ENCODE measurements at places on chromosomes 3 and 15.

DNA sequence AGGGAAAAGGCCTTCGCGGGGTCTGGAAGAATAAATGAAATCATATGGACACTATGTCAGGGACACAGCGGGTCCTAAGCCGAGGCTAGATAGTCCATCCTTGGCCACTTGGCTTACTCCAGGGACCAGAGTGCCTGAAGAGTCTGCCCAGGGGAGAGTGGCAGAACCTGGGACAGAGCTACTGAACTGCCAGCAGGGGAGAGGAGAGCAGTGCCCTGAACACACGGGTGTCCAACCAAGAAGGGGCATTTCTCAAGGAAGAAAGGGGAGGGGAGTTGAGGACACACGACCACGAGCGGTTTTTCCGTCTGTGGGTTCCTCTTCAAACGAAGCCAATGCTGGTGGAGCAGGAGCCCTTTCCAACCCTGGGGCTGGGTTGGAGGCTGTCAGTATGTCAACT lies 1.0 kb downstream of the ACAN start:
- no peak for DNase-seq

GRCh38 chr3:50551054-50551659 lies 16.4 kb downstream of the C3orf18 start:
- no peak for DNase-seq

DNA sequence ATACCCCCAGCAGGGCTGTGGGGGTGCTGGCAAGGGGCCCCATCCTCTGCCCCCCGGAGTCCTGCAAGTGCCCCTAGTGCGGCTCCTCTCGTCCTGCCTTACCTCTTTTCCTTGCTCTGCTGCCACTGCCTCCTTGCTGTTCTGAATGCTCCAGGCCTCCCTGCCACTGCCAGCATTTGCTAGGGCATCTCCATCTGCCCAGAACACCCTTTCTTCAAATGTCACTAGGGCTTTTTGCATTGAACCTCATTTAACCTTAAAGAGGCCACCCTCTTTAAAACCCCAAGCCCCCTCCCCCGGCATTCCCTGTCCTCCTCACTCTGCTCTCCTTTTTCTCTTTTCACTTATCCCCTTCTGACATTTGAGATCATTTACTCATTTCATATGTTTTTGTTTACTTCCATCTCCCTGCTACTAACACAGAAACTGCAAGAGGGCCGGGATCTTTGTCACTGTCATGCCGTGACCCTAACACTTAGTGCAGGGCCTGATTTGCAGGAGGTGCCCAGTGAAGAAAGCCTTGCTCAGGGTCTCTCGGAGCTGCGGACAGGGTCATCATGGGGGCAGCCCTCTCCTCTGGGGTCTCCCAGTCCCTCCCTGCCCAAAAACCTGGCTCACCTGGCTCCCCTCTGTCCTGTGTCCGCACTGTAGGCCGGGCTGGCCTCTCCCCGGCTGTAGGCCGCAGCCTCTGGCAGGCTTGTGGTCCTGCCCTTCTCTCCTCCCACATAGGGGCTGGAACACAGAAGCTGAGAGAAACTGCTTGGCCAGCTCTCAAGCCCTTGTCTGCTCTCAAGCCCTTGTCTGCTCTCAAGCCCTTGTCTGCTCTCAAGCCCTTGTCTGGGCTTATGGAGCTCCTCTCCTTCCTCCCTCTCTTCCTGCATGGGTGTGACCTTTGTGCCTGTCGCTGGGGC lies at the start of gene ACOX2:
TSS of gene ACOX2 (minus strand) at position 690 of the 911 bp plus-strand sequence. CDS start 2,084 bp downstream, outside the sequence.
- DNase-seq: no peak

- no peak for DNase-seq
These were observed 533.5 kb upstream of the ZNF385D start for GRCh38 chr3:22284559-22284958.

DNA sequence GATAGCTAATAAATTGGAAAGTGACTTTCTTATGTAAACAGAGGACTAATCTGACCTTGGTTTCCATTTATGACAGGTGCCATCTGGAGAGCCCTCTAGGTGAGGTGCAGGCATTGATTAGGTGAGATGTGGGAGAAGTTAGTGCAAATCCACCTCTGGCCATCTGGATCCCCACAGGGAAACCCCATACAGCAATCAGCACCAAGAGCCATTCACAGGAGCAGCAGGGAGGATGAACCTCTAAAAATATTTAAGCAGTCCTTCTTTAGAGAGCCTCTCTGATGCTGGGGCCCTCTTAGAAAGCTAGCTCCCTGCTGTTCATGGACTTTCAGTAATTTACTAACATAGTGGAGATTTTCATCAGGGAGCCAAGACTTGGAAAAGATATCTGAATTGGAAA lies 69.3 kb downstream of the CLSTN2 start:
- no peak for DNase-seq

DNA sequence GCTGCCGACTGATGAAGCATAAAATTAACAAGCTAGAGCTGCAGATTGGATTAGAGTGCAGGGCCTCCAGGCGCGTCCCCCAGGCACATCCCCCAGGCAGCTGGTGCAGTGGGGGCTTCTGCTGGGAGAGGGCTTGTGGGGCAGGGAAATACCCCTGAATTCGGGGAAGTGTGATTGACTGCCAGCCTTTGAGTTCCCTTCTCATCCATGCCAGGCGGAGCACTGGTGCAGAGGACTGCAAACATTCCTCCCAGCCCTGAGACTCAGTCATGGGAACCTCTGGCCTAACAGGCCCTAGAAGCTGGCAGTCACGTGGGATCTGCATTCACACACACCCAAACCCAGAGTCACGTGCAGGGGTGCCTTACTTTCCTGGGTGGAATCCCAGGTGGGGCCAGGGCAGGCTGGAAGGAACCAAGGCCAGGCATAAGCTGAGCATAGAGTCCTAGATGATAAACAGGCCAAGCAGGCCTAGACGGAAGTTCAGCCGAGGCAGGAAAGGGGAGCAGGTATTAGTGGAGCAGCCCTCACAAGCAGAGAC lies 46.2 kb upstream of the SEC22A start:
- no peak for DNase-seq

DNA sequence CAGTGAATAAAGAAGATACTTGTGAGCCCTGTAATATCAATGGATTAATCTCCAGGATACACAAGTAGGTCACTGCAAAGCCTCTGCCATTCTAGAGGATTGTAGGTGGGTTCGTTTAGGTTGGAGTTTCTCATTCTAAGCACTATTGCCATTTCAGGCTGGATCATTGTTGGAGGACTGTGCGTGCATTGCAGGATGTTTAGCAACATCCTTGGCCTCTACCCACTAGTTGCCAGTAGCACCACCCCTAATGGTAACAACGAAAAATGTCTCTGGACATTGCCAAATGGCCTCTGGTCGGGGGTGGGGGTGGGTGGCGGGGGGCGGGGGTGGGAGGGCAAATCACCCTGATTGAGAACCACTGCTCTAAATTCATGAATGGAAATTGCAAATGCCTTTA lies 4.9 kb upstream of the IFT57 start:
- no peak for DNase-seq

GRCh38 chr3:128041344-128041743 lies 10.9 kb upstream of the SEC61A1 start:
- DNase-seq: no peak

Measured in stimulated activated CD4-positive, alpha-beta T cell treated with anti-CD3 and anti-CD28 coated beads, Interleukin-12 subunit alpha, Interleukin-12 subunit beta, amount 100 ng/mL, for 24 hours (primary cell).